Astrocyte (in vitro differentiated cells and primary cell): ENCODE measurements at places on chromosomes 2 and 18. TPM values are rescaled to one million over a fixed set of nuclear protein-coding genes. Genes with fewer than 3 reads are reported as not detected.

DNA sequence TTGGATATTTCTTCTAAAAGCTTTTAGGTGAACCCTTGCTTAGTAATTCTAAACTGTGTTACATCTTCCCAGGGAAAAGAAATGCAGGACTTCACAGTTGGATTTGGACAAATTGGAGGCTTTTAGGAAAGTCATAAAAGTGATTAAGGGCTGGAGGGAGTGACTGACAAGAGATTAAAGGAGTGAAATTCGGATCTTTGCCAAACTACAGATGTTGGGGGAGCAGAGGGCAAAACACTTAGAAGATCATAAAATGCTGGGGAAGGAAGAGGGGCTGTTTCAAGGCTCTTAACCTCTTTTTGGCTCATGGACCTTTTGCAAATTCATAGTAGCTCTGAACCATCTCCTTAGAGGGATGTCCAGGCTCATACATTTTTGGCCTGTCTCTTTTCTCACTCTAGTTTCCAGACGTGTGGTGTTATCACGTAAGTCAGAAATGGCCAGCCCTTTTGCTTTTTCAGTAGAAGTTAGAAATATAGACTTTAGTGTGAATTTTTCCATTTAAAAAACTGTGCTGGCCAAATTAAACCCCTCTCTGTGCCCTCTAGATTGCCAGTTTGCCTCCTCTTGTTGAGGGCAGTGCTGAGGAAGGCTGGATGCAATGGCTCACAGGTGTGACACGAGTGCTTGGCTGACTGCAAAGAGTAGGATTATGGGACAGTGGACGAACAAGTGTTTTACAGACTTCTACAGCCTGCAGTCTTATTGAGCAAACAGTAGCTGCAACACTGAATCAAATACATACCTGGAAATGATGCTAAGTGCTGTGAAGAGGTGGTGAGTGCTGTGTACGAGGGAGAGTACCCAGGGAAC is 109.9 kb downstream of the LYPD6B start:
- DNase-seq, result no peak

The NEURL3 gene
- 0.34 and 0.38 TPM in 2 replicates for total RNA-seq

DNA sequence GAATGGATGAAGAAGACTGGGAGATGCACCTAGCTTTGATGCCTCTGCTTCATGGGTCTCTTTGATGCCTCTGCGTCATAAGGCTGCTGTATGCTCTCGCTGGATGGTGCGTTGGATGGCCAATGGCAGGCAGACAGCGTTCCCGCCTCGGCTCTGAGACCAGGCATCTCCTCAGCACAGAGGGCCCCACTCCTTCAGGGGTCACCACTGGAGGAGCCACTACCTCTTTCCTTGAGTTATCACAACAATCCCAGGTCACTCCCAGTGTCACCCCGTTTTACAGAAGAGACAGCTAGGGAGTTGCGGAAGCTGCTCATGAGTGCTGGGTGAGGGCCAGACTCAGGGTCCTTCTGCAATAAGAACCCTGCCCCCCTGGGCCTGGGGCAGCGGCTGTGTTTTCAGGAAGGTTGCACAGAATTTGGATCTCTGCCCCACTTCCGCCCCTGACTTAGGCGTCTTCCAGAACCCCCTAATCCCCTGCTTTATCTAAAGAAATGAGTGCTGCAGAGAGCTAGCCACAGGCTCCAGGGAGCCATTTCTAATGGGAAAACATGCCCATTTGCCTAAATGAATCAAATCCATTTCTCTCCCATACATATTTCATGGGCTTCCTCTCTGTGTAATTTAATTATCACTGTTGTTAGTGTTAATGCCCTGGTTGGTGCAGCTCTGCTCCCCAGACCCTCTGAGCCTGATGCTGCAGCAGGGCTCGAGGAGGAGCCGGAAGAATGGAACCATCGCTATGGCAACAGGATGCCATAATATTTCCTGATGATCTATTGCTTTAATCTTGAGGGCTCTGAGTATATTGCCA is 131.8 kb upstream of the HS6ST1 start:
- no peak for DNase-seq

The SERPINB2 gene
- total RNA-seq, result 0.60 and 1.7 TPM in 2 replicates

The LRRC30 gene
- total RNA-seq, result not detected in 2 replicates

GRCh38 chr2:8157621-8158430 is 524.0 kb upstream of the ID2 start:
- DNase-seq, result no peak

The CIB4 gene
- total RNA-seq, result not detected in 2 replicates

- no peak for DNase-seq
These were observed 5.6 kb upstream of the RUFY4 start for GRCh38 chr2:218063486-218063885.
